Mesothelial cell of epicardium (in vitro differentiated cells): ENCODE measurements at places on chromosomes 13 and 19.

DNA sequence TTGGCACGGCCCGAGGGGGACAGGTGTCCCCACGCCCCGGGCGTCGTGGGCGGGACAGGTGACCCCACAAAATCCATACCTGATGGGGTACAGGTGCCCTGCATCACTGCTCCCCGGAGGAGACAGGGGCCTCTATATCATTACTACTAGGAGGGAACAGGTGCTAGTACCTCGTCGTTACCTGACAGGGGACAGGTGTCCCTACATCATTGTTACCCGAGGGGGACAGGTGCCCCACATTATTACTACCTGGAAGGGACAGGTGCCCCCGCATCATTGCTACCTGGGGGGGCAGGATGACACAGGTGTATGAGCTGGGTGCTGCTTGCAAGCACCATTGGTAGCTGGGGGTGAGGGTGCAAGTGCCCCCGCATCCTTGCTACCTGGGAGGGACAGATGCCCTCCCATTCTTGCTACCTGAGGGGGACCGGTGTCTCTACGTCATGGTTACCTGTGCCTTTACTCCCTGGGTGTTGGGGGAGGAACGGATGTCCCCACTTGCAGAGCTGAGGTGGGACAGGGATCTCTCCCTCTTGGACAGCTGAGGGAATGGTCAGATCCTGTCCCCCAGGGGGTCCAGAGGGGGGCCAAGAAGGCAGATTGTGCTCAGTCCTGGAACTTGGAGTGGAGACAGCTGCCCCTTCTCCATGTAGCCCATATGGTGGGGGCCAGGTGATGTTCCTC is 620 bp downstream of the CRTC1 start:
- no peak overlapping the region for H3K27ac ChIP-seq
- H3K36me3 ChIP-seq = no peaks in the 10 kb centered on the region
- peaks cover 13% of the 10 kb centered on the region for H3K4me1 ChIP-seq
- DNase-seq = no peak
- no peaks in the 10 kb centered on the region for H3K27me3 ChIP-seq
- peak overlapping the region; percentile 65 for H3K4me3 ChIP-seq

GRCh38 chr19:23855676-23856075 is 59.0 kb upstream of the ZNF726 start:
- H3K27me3 ChIP-seq = no peaks in the 10 kb centered on the region
- no peaks in the 10 kb centered on the region for H3K4me1 ChIP-seq
- H3K27ac ChIP-seq = no peak overlapping the region
- peaks cover 9% of the 10 kb centered on the region for H3K36me3 ChIP-seq
- H3K4me3 ChIP-seq = no peak overlapping the region

DNA sequence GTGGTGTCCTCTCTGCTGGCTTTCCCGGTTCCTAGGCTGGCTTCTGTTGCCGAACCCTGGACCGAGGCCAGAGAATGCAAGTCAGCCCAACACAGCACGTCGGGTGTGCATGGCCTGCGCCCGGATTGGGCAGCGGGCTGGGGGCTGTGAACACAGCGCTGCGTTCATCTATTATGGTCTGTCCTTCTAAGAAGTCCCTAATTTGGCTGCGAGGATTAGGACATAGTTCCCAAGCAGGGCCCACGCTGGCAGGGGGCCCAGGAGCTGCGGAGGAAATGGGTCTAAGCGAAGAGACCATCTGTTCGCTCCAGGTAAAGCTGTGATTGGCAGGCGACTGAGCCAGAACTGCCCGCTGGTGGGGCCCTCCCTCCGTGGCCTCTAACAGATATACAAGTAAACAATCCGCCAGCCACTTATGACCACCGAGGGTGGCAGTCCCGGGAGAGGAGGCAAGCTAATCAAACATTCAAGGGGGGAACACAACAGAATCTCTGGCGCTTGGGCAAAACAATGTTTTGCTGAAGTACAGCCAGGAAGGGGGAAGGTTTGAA is 6.0 kb downstream of the SYCE2 start:
- H3K27me3 ChIP-seq = no peaks in the 10 kb centered on the region
- peak overlapping the region; percentile 36 for H3K4me3 ChIP-seq
- DNase-seq = no peak
- H3K36me3 ChIP-seq = no peaks in the 10 kb centered on the region

GRCh38 chr13:101026736-101027398 is 352.3 kb upstream of the TMTC4 start:
- peaks cover 20% of the 10 kb centered on the region for H3K27me3 ChIP-seq
- DNase-seq = no peak
- no peak overlapping the region for H3K27ac ChIP-seq
